ENCODE measurements at places on chromosomes 2 and 18. TPM values are rescaled to one million over a fixed set of nuclear protein-coding genes. Genes with fewer than 3 reads are reported as not detected.

- no peak for DNase-seq
These were observed at the start of gene HOXD4 for GRCh38 chr2:176151442-176152287. Gene HOXD4 (plus strand): TSS chr2:176151550. CDS start chr2:176151634, 84 bp downstream.

GRCh38 chr2:47177043-47177565 lies 22.0 kb upstream of the STPG4 start:
- no peak for DNase-seq

GRCh38 chr2:167471734-167472133 lies 583.5 kb downstream of the XIRP2 start:
- no peak for DNase-seq

DNA sequence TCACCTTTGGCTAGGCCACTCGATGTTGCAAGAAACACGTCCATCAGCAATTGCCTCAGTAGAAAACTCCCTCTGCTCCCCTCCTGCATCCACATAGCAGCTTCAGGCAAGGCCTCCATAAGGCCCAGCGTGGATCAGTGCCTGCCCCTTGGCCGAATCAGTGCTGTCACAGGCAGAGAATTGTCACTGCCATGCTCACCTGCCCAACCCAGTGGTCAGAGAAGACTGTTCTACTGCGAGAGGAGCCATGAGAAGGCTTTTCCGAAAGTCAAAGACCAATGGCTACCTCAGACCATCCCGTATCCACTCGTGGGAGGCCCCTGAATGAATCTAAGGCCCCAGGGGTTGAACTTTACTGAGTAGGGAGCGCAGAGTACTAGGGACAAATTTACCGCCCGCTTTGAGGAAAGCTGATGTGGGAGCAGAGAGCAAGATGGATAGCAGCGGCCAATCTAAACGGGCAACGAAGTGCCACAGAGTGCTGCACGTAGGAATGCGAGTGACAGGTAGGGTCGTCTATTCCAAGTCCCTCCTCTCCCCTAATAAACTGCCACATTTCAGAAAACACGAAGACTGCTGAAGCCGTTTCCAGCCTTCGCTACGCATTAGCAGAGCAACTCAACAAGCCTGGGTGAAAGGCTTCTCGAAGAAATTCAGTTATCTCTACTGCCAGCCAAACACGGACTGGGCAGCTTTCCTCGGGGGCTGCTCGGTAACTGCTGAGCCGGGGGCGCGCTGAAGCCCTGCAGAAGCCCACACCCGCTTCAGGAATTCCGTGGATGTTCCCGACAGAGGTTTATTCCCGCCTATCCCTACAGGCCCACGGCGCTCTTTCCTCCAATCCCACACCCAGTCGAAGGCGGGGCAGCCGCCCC lies 968 bp upstream of the RALBP1 start:
- DNase-seq, result peak; percentile 92

DNA sequence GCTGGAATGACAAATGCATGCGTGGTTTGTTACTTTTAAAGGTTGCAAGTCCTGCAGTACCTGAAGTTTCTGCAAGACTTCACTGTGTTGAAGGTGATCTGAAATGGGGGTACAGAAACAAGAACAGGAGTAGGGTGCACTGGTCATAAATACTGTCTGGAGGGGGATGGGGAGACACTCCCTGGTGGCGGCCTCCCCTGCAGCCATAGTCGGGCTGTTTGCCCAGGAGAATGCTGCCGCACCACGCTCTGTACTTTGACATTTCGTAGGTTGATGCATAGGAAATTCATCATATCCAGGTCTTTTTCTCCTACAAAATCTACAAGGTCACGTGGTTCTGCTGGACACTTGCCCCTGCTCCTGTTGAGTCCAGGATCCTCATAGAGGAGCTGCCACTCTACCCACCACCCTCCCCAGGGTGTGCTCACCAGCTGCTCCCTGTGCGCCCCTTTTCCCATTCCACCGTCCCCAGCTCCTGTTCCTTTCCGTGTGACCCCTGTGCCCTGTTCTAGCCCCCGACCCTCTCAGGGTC lies 103.8 kb downstream of the RNF144A start:
- DNase-seq, result no peak

- no peak for DNase-seq
These were observed 70.5 kb upstream of the MYCN start for GRCh38 chr2:15869871-15870270.

DNA sequence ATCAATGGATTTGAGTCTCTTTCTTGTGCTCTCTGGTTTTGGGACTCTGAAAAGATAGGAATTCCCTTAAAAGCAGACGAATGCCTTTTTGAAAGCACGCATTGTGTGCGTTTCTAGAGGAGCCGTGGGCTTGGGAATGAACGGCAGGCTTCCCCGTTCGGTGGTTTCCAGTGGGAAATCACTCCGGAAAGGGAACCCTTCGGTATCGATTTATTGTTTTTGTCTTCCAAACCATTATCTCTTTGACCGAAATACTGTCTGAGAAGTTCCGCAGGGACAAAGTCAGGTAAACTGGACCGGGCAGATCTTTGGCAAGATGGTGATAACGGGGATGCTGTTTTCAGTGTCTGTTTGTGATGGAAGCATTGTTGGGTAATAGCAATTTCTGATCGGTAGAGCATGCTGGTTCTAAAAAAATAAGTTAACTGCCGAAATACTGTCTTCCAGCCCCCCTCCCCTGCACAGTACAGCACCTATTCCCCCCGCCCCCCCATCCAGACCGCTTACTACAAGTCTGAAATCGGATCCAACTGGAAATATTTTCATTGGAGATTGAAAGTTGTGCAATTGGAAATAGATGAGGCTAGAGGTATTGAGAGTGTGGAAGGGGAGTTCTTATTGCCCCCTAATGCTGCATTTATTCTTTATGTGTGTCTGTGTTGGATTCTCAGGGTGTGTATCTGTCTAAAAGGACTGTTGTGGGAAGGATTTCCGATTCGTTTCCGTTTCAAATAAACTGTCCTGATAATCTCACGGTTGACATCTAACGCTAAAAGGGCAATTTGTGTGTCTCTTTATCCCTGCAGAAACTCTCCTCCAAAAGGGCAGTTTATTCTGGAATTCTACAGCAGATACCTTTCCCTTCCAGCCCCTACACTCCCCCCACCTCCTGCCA lies 635 bp downstream of the SETBP1 start:
- DNase-seq, result no peak

DNA sequence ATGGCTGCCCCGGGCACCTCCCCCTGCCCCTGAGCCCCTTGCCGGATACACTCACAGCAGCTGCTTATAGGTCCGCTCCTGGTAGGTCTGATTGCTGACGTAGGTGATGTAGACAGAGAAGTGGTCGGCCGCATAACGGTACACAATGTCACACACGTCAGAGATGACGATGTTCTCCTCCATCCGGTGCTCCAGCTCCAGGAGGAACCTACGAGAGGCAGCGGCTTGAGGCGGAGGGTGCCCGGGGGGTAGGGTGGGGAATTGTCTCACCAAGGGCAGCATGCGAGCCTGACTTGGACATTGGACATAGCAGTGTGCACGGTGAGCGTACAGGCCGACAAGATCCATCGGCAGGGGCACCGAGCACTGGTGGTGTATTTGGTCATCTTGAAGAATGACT lies 22.8 kb downstream of the SNORC start:
- DNase-seq, result peak; percentile 56

The GMCL1 gene
- 14.6 TPM for total RNA-seq

- DNase-seq, result no peak
These were observed 57.1 kb upstream of the PKDCC start for GRCh38 chr2:41990688-41991087.

- no peak for DNase-seq
These were observed 120.4 kb downstream of the ZNF516 start for GRCh38 chr18:76374330-76375281.

DNA sequence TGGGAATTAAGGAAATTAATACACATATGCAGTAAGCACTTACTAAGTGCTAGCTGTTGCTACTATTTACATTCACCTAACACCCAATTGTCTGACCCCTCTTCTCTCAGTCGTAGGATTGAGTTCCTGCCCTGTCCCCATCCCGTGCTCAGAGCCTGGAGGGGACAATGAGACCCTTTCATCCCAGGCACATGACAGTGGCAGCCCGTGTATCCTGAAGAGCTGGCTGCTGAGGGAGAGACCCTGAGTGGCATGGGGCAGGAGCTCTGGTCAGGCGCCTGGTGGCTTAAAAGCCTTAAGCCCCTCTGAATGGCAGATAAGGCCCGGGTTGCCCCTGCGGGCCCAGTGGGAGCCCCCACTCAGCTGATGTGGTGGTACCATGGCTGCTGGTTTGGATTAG lies 99.0 kb downstream of the DYSF start:
- DNase-seq, result peak; percentile 30

- DNase-seq, result no peak
These were observed 946.9 kb upstream of the SOX11 start for GRCh38 chr2:4745056-4745991.

GRCh38 chr2:190879474-190880377 lies 895 bp upstream of the GLS start:
- no peak for DNase-seq

- no peak for DNase-seq
These were observed 214.4 kb downstream of the TMX3 start for GRCh38 chr18:68500556-68500955.

DNA sequence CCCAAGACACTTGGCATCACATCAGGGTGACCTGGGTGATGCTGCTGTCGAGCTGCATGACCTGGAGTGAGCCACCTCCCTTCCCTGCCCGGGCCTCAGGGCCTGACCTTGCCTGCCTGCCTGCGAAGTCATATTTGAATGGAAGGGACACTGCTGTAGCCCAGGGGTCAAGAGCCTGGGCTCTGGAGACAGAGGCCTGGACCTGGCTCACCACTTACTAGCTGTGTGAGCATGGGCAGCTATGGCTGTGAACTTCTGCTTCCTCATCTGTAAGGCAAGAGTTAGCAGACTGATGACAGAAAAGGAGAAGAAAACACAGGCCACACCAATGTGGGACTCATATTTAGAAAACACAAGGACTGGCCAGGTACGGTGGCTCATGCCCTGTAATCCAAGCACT lies 118.7 kb downstream of the ZFP36L2 start:
- peak; percentile 71 for DNase-seq

- no peak for DNase-seq
These were observed 8.5 kb upstream of the STK39 start for GRCh38 chr2:168255866-168256265.

The RAPGEF4 gene
- 4.3 TPM for total RNA-seq

DNA sequence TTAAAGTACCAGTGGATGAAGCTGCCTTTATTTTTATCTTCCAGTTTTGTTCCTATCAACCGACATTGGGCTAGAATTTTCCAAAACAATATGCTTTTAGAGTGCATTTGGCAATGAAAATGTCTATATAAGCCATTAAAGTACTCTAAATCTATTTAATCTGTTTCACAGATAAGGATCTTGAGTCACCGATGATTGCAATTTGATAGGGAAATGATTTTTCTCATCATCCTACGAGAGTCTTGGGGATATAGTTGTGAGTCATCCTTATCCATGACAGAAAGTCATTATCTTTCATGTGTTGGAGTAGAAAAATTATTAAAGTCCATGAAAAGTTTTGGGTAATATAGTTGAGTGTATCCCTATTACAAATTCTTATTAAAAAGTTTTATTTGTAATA lies 26.1 kb downstream of the SLC39A10 start:
- no peak for DNase-seq

The EFEMP1 gene
- total RNA-seq, result 68.8 TPM

GRCh38 chr2:232422051-232422450 lies 15.4 kb downstream of the ALPG start:
- DNase-seq, result no peak

The WNT10A gene
- total RNA-seq, result not detected
